ENCODE measurements at places on chromosomes 3 and 15.

DNA sequence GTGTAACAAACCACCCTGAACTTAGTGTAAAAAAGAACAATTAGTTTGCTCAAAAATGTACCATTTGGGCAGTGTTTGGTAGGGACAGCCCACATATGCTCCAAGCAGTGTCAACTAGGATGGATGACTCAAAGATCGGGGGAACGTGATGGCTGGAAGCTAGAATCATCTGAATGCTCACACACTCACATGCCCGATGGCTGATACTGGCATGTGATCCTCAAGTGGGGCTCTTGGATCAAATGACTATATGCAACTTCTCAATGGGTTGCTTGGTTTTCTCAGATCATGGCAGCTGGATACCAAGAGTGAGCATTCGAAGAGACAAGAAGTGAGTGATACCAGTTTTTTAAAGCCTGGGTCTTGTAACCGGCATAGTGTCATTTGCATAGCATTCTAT is 335.9 kb upstream of the KCNMB2 start:
- DNase-seq = no peak

DNA sequence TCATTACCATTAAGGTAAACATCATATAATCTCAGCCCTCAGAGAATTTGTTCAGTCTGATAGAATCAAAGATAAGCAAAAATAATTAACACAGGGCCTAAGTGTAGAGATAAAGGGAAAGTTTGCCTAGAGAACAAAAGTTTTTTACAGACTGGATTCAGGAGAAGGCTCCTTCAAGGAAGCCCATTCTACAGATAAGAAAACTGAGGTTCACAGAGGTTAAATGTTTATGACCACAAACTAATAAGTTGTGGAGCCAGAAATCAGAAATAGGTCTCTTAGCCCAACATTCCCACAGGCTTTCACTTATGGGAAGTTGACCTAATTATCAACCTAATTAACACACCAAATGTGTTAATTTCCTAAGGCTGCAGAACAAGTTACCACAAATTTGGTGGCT is 110.7 kb downstream of the ZMAT3 start:
- DNase-seq = no peak

GRCh38 chr3:3851621-3852323 is 52.5 kb downstream of the LRRN1 start:
- no peak for DNase-seq

- no peak for DNase-seq
These were observed 543.6 kb downstream of the AGBL1 start for GRCh38 chr15:86623236-86623635.

DNA sequence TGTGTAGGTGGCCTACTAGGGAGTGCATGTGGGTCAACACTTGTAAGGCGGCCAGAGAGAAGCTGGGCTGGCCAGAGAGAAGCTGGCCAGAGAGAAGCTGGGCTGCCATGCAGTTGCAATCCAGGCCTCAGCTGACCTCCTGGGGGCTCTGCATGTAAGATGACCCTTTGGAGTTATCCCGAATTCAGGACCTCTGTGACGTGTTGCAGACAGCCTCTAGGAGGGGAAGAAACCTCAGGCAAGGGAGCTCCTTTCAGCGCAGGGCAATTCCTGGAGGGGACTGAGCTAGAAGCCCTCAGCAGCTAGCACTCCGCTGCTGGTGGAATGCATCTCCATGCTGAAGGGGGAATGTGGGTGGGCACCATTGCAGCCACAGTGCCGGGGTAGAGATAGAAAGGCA is 15.8 kb upstream of the KBTBD12 start:
- no peak for DNase-seq

GRCh38 chr3:43126536-43126935 is 20.7 kb upstream of the POMGNT2 start:
- no peak for DNase-seq

DNA sequence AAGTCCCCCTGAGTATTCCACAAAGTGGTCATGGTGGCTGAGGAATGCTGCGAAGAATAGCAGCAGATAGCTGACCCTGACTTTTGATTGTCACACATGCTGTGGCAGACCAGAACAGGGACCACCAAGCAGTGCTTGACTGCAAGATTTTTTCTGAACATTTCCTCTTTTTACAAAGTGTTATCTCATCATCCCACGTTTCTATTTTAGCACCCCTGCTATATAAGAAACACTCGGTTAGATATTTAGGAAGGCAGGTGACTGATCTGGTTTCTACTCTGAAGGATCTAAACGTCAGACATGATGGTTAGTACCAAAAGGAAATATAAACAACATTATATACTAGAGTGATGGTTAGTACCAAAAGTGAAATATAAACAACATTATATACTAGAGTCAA is 9.1 kb downstream of the SLC25A26 start:
- DNase-seq = no peak

DNA sequence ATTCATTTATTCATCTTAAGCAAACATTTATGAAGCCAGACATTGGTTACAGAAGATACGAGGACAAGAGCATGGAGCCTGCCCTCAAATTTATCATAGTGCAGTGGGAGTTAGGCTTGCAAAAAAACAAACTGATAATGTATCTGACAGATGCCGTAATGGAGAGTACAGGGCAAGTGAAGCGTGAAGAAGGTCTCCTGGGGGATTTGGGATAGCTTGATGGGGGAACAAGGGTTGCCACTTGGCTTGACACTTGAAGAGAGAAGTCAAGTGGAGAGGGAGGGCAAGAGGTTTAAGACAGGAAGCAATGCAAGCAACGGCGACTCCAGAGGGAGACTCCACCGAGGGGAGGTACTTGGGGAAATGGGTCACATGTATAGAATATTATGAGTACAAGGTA is 129.3 kb downstream of the SSR3 start:
- DNase-seq = no peak

- no peak for DNase-seq
These were observed 350.4 kb downstream of the CLSTN2 start for GRCh38 chr3:140285380-140285779.

GRCh38 chr3:73451301-73451944 is 173.3 kb downstream of the PDZRN3 start:
- DNase-seq = no peak

GRCh38 chr3:139930211-139930610 is 4.8 kb upstream of the CLSTN2 start:
- no peak for DNase-seq

- peak; percentile 66 for DNase-seq
These were observed 120.1 kb downstream of the GALK2 start for GRCh38 chr15:49290191-49290590.

DNA sequence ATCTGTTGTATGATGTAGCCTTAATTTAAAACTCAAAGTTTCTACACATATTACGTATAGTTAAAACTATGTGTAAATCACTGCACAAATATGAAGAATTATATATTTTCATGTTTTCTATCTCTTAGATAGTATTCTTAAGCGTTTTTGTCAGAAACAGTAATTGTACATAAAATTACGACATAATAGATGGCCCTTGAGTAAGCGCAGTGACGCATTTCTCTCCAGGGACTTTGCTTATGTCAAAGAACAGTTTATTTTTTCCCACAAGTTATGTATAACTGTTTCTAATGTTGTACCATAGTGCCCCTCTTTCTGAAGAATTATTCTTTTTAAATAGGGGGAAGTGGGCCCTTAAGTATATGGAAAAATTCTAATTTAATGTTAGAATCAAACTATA is 934.0 kb downstream of the VGLL3 start:
- no peak for DNase-seq

GRCh38 chr15:29050870-29051269 is 165.1 kb downstream of the APBA2 start:
- peak; percentile 44 for DNase-seq

GRCh38 chr3:153042088-153042487 is 119.9 kb upstream of the RAP2B start:
- no peak for DNase-seq

DNA sequence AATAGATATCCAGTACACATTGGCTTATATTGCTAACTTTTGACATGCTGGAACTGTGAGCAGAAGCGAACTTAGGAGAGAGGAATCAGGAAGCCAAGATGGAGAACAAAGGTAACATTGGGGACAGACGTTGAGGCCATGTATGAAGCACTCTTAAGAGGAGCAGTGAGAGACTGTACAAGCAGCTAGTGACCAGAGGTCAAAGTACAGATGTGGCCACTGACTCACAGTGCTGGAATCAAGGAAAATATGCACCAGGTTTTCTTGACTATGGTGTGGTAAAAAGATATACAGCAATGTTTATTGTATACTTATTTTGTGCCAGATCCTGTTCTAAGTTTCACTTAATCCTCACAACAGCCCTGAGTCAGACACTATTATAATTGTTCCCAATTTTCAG is 2.0 kb upstream of the IL20RB start:
- peak; percentile 85 for DNase-seq

GRCh38 chr15:66730168-66731021 is 28.4 kb downstream of the SMAD6 start:
- DNase-seq = peak; percentile 39

DNA sequence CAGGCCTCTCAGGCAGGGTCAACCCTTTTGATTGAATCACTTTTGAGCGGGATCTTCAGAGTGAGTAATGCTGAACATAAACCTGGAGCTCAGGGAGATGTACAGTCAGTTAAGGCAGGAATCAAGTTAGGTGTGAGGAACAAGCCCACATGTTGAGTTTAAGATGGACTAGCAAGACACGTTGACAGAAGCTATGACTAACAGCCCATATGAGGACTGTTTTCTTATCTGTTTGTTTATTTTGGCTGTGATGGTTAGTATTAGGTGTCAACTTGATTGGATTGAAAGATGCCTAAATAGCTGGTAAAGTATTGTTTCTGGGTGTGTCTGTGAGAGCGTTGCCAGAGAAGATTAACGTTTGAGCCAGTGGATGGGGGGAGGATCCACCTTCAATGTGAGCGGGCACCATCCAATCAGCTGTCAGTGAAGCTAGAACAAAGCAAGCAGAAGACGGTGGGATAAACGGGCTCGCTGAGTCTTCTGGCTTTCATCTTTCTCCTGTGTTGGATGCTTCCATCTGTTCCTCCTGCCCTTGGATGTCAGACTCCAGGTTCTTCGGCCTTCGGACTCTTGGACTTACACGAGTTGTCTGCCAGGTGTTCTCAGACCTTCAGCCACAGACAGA is 232.3 kb upstream of the STAC start:
- no peak for DNase-seq

DNA sequence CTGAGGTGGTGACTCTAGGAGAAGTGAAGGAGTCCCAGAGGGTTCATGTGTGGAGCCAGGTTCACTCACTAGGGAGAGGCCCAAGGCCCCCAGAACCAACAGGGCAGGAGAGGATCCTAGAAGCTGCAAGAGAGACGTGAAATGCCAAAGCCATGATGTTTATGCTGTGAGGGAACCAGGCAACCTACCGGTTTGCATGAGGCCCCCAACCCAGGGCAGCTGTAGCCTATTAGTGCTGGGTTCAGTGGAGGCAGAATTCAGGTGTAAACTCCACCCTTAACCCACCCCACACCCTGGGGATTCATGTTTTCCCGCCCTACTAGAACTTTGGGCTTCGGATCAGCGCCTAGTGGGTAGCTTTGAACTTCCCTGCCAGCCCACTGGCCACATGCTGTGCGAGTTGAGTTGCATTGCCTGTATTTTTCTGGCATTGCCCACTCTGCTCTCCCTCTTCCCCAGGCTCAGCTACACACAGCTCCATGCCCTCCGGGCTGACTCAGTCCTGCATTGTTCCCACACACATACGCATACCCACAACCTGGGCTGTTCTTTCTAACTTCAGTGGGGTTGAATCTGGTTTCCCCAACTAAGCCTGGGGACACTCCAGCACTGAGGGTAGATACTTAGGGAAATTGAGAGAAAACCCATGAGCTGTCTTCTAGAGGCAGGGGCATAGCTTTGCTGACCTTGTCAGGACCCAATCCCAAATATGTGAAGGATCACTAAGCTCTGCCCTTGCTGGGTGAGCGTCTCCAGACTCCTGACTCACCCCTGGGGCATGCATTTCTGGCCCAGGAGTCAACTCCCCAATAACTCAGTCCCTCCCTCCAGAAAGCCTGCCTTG is 2.0 kb upstream of the ZBTB47 start:
- peak; percentile 76 for DNase-seq

DNA sequence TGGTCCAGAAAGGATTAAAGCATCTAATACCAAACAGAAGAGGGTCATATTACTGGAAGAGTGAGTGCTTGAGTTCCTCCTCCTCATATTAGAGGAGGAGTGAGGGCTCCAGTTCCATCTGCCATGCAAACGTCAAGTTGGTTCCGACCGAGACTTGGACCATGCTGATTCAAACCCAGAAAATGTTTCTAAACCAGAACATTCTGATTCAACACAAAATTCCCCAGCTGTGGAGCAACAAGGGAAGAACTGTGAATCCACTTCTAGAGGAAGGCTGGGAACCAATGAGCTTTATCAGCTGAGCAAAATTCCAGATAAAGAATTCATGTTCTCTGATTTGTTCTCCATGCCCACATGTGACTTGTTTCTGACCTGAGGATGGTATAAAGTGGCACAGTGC is 135.6 kb upstream of the WNT5A start:
- peak; percentile 80 for DNase-seq

DNA sequence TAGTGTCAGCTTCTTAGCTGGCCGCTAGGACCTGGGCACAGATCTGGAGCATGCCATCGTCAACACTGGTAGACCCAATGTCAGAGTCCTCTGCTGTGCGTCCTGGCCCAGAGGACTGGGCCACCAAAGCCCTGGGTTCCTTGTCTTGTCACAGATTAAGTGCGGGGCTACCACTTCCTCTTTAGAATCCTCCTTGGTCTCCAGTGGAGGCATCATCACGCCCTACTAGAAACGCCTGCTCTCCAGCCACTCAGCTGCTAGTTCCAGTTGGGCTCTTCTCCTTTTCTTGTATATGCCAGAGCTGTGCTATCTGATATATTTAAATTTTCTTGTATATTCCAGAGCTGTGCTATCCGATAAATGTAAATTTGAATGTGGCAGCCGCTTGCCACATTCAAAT is 11.2 kb downstream of the PPCDC start:
- no peak for DNase-seq

DNA sequence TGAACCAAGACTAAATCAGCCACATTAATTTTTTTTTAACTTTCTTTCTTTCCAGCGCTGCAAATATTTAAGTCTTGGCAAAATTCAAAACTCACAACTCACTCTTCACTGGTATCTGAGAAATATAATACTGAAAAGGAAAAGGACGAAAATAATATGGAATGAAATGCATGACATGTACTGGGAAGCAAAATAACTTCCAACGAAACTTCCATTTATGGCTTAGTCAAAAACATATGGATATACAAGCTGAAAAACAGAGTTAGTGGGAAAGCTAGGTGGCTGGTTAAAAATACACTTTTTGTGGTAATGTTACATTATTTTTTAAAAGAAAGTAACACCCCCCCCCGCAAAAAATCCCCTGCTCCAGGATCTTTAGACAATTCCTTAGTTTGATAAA is 86.1 kb downstream of the TM4SF4 start:
- no peak for DNase-seq

DNA sequence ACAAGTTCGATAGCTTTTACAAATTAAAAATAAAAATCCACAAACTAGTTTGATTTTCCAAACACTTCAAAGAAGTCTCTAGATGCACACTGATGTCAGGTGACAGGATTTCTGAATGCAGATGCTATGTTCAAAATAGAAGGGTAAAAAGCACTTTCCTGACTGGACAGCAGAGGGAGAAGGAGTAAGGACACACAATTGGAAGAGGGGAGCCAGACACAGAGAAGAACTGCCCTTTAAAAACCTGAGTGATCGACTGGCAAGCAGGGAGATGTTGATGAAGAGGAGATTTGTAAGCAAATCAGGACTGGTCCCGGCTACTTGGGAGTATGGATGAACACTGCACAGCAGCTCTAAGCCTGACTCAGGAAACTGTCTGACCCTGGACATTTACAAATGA is 612.8 kb downstream of the MAGI1 start:
- DNase-seq = peak; percentile 36

All from adipocyte (in vitro differentiated cells).